Natural killer cell (primary cell): ENCODE measurements at places on chromosomes 2 and 18. TPM values are rescaled to one million over a fixed set of nuclear protein-coding genes. Genes with fewer than 3 reads are reported as not detected.

GRCh38 chr2:241620419-241620769 is 16.6 kb downstream of the THAP4 start:
- H3K27me3 ChIP-seq: no peaks in the 10 kb centered on the region
- no peak overlapping the region for H3K4me3 ChIP-seq
- H3K27ac ChIP-seq: no peak overlapping the region
- peaks cover 13% of the 10 kb centered on the region for H3K4me1 ChIP-seq
- DNase-seq: no peak

Gene BABAM2
- 59.5 TPM for total RNA-seq

DNA sequence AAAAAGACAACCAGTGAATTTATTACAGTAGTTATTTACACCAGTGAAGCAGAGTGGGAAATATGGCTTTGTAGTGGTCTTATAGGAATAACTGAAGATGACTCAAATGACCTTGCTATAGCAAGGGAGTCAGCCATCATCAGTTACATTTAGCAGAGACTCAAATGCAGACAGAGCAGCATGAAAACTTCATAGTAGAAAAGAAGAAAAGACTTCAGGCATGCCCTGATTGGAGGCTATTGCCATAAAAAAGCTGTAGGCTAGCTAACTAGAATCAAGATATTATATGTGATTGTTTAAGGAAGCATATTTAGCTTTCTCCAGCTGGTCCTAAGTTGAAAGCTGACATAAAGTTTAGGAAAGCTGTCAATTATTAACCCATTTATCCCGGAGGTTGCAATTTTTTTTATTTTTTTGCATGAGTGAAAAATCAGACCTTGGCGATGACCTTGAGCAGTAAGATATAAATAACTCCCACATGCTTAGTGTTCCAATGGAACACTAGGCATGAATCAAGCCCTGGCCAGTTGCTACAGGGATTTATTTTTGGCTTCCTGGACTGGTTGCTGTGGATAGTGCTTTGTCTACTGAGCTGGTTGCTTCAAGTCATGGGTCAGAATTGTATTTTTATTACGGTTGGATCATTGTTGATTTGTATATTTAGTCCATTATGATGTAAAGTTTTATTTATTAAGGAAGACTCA is 675.6 kb upstream of the VRK2 start:
- no peak overlapping the region for H3K27ac ChIP-seq
- H3K36me3 ChIP-seq: no peaks in the 10 kb centered on the region
- DNase-seq: no peak
- no peaks in the 10 kb centered on the region for H3K27me3 ChIP-seq
- no peaks in the 10 kb centered on the region for H3K4me1 ChIP-seq
- H3K4me3 ChIP-seq: no peak overlapping the region

DNA sequence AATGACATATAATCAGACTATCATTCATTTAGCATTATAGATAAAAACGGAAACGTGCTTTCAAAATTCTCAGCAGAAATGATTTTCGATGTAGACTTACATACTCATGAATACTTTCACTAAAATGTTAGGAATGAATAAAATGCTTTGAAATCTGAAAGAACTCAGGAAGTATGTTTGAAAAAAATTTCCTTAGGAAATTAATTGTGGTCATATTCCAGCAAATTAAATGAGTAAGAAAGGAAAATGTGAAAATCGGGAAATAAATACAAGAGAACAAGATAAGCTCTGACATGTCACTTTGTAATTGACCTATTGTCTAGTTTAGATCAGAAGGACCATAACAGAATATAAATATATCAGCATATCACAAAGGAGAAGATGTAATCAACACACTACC is 981.0 kb upstream of the CDH2 start:
- no peak for DNase-seq
- H3K27ac ChIP-seq: no peak overlapping the region
- H3K27me3 ChIP-seq: no peaks in the 10 kb centered on the region
- H3K4me1 ChIP-seq: no peaks in the 10 kb centered on the region
- no peak overlapping the region for H3K4me3 ChIP-seq
- H3K36me3 ChIP-seq: no peaks in the 10 kb centered on the region

DNA sequence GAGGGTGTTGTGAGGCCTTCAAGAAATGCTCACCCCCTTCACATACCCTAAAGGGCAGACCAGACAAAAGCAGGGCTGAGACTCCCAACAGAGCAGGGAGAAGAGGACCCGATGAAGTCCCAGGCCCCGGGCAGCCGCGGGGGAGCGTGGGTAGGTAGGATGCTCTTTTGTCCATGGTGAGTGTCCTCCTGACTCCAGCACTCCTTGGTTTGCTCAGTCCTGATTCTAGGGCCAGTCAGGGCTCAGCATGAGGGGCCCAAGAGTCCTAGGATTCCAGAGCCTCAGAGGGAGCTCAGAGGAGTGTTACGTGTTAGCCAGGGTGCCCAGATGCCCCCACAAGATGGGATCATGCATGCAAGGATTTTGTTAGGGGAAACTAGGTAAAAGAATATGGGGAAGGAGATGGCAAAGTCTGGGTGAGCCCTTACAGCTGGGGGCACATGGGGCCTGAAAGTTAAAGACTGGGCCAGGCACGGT is 64.8 kb downstream of the SMAD7 start:
- no peaks in the 10 kb centered on the region for H3K27me3 ChIP-seq
- no peaks in the 10 kb centered on the region for H3K4me1 ChIP-seq
- no peaks in the 10 kb centered on the region for H3K36me3 ChIP-seq
- H3K27ac ChIP-seq: no peak overlapping the region
- DNase-seq: no peak
- H3K4me3 ChIP-seq: no peak overlapping the region

DNA sequence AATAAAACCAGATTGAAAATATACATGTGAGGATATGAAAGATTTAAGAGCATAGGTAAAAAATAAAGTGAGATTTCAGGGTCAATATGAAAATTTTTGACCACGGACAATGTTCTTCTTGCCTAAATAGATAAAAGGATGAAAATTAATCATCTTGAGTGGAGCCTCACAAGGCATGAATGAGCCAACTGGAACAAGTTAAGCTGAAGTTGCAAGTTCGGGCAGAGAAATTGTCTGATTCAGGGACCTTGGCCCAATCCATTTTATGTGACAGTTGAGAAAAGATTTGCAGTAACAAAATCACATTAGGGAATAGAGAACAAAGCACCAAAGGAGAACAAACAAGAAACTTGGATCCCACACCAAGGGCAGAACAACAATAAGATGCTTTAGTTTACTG is 305.3 kb downstream of the TMX3 start:
- no peaks in the 10 kb centered on the region for H3K36me3 ChIP-seq
- H3K27ac ChIP-seq: no peak overlapping the region
- no peak overlapping the region for H3K4me3 ChIP-seq
- no peaks in the 10 kb centered on the region for H3K27me3 ChIP-seq
- H3K4me1 ChIP-seq: no peaks in the 10 kb centered on the region

GRCh38 chr18:48754993-48755473 is 195.7 kb downstream of the SMAD7 start:
- H3K4me1 ChIP-seq: no peaks in the 10 kb centered on the region
- no peaks in the 10 kb centered on the region for H3K36me3 ChIP-seq
- H3K4me3 ChIP-seq: no peak overlapping the region
- H3K27me3 ChIP-seq: no peaks in the 10 kb centered on the region
- DNase-seq: no peak

Gene RPL31
- total RNA-seq: 996 TPM

DNA sequence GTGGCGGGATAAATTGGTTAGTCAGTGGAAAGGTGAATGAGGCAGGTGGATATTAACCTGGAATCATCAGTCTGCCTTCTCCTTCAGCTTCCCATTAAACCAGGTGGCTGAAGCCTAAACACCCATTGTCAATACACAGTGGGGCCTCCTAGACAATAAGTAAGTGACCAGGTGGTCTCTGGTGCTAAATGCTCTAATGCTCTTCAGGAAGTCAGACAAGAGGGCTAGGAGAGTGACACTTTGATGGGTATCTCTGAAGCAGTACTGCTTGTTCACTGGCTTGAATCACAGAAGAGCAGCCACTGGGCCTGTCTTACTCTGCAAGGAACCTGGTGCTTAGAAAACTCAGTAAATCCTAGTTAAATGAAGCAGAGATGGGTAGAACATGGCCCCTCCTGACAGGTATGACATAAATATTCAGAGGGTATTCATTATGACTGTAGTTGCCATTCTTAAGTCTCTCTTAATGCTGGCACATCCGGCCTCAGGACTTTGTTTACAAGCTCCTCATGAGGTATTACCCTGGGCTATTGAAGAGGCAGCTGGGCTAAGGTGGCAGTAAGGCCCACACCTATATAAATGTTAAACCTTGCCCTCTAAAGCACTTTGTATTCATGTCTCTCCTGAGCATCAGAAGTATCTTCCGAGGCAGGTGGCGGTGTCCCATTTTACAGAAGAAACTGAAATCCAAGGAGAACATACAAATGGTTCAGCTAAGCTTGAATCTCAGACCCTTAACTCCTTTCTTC is 104.9 kb downstream of the NCK2 start:
- H3K36me3 ChIP-seq: no peaks in the 10 kb centered on the region
- DNase-seq: no peak
- H3K4me3 ChIP-seq: no peak overlapping the region
- no peak overlapping the region for H3K27ac ChIP-seq
- H3K4me1 ChIP-seq: peaks cover 3% of the 10 kb centered on the region

Gene SIX2
- not detected for total RNA-seq

DNA sequence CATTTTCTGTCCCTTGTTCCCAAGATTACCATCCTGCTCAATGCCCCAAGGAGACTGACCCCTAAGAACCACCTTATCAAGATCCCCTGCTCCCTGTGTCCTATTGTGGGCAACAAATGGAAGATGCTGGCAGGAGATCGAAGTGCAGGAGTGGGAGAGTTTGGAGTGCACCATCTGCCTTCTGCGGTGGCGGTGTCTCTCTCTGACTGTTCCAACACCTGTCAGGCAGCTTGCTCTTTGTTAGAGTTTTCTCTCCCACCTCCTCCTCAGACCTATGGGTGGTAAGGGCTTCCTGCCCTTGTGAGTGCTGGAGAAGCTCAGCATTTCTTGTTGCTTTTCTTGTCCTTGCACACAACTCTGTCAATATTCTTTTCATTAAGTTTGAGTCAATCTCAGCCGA is 64.1 kb upstream of the SPHKAP start:
- H3K4me3 ChIP-seq: no peak overlapping the region
- H3K36me3 ChIP-seq: no peaks in the 10 kb centered on the region
- no peak overlapping the region for H3K27ac ChIP-seq
- H3K4me1 ChIP-seq: no peaks in the 10 kb centered on the region
- no peak for DNase-seq

- H3K4me3 ChIP-seq: no peak overlapping the region
- no peak overlapping the region for H3K27ac ChIP-seq
- H3K27me3 ChIP-seq: no peaks in the 10 kb centered on the region
- no peaks in the 10 kb centered on the region for H3K4me1 ChIP-seq
These were observed 97.2 kb downstream of the SP100 start for GRCh38 chr2:230512955-230513748.

GRCh38 chr2:63124218-63124617 is 73.6 kb downstream of the OTX1 start:
- H3K27me3 ChIP-seq: no peaks in the 10 kb centered on the region
- DNase-seq: no peak
- H3K4me1 ChIP-seq: no peaks in the 10 kb centered on the region
- H3K27ac ChIP-seq: no peak overlapping the region
- H3K36me3 ChIP-seq: no peaks in the 10 kb centered on the region

Gene SDC1
- total RNA-seq: not detected
